Stimulated activated CD4-positive, alpha-beta T cell treated with anti-CD3 and anti-CD28 coated beads, Interleukin-15, amount 100 ng/mL, for 1 hour (primary cell): ENCODE measurements at places on chromosomes 4 and X.

- DNase-seq = no peak
Observed at GRCh38 chr4:1872870-1873269, 1.7 kb downstream of the NSD2 start.

DNA sequence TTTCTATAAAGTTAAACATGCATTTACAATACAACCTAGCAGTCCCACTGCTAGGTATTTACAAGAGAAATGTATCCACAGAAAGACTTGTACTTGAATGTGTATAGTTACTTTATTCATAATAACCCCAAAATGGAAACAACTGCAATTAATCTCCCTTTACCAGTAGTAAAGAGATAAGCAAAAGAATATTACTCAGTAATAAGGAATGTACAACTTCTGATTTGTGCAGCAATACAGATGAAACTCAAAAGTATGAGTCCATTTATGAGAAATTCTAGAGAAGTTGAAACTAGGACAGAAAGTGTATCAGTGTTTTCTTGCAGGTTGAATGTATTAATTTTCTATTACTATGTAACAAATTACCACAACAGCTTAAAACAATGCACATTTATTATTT is 15.2 kb downstream of the USP53 start:
- DNase-seq = no peak

GRCh38 chr4:62320612-62321011 is 1120.5 kb downstream of the ADGRL3 start:
- no peak for DNase-seq

DNA sequence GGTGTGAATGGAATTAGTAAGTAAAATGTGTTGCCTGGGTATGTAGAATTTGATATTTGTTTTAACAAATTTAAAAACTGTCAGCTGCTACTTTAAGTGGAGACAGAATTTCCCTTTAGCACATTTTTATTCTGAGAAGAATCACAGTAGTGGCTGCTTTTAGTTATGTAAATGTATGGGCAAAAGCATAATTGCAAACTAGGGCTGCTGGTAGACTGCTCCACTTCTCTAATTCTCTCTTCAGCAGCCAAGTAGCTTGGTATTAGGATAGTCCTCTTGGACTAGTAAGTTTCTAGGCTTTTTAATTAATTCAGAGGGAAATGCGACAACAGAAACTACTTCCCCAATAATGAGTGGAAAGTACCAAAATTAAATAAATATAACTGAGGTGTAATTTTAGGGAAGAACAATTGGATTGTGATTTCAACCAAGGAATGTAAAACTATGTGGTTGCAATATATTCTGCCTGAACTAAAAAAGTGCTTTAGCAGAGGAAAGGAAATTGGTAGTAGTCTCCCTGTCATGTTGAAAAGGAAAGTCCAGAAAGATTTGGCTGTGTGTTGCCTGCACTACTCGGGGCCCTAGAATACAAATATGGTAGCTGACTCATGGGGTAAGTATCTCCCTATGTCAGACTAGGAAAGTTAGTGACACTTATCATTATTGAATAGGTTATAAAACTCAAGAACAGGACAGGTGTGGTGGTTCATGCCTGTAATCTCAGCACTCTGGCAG is 9.2 kb upstream of the EIF4E start:
- no peak for DNase-seq
